CD4-positive, CD25-positive, alpha-beta regulatory T cell (primary cell): ENCODE measurements at places on chromosomes 5 and 9. TPM values are rescaled to one million over a fixed set of nuclear protein-coding genes. Genes with fewer than 3 reads are reported as not detected.

TMEM171 gene
- not detected for total RNA-seq

SPRY4 gene
- total RNA-seq = 0.52 TPM

PHF24 gene
- not detected for total RNA-seq

PLAC8L1 gene
- total RNA-seq = 0.67 TPM

NUTM2G gene
- not detected for total RNA-seq

CFAP77 gene
- not detected for total RNA-seq

PCDHA1 gene
- total RNA-seq = not detected

EGR1 gene
- total RNA-seq = 19.0 TPM

RHOBTB3 gene
- total RNA-seq = 2.4 TPM

IL9 gene
- total RNA-seq = not detected

ARL14EPL gene
- not detected for total RNA-seq

SPINK4 gene
- not detected for total RNA-seq

ATP6V0E1 gene
- total RNA-seq = 106 TPM

DBH gene
- 0.12 TPM for total RNA-seq

PCDHA9 gene
- total RNA-seq = not detected

INSL4 gene
- not detected for total RNA-seq
